ENCODE measurements at places on chromosomes 5 and 9.

DNA sequence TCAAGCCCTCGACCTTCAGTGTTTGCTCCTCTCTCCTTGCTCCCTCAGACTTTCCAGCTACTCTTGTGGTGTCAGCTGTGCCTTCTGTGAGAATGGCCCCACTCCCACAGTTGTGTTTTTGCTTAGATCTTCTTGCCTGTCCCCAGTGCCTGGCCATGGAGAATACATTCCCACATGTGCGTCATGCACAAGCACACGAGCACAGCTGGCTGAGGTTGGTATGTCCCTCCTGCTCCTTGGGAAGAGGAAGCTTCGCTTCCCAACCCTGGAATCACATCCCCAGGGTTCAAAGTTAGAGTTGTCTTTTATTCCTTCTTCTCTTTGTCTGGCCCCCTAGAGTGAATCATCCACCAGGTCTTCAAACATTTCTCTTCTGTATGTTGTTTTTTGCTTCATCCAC lies 518.6 kb downstream of the CCDC171 start:
- no peak for DNase-seq

DNA sequence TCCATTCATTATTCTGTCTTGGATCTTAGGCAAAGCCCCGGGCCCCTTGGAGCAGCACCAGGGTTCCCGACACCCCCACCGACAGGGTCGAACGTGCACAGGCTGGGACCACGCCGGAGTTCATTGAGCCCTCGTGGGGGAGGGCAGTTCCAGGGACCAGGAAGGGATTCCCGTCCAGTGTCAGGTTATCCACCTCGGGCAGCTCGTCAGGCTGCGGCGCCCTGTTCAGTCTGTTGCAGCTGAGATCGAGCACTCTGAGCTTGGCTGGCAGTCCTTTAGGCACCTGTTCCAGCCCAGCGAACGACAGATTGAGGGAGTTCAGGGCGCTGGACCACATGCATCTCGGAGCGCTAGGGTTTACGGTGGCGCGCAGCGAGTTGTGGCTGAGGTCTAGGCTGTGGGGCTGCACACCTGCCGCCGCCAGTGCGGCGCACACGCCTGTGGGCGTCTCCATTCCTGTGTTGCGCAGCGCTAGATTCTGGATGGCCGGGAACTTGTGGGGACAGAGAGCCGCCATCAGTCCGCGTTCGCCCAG lies 1.1 kb downstream of the CD14 start:
- DNase-seq, result no peak

DNA sequence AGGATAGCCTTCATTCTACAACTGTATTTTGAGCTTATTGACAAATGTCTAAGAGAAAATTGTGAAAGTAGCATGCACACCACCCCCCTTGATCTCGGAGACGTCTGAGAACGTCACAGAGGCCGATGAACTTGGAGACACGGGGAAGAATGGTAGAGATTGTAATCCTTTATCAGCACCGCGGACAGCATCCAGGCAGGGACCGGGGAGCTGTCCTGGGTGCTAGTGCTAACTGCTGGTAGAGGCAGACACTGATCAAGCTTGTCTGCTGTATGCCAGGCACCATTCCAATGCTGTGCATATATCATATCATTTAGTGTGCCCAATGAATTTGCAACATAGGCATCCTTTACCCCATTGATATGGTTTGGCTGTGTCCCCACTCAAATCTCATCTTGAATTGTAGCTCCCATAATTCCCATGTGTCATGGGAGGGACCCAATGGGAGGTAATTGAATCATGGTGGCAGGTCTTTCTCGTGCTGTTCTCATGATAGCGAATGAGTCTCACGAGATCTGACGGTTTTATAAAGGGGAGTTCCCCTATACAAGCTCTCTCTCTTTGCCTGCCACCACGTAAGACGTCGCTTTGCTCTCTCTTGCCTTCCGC lies 98.8 kb downstream of the LHX2 start:
- DNase-seq, result no peak

DNA sequence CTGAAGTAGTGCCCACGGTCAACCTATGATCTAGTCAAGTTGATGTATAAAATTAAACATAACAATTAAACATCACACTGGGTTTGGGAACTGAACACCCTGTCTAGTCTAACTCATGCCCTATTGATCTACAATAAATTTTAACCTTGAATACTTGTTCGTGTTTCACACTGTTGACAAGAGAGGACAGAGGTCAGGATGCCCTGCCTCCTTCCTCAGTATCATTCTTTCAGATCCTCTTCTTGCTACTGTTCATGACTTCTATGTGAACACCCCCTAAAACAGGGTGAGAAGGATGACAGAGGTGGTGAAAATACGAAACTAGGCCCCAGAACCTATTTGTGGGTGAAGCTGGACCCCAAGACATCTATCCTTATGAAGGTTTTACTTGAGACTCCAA lies 8.1 kb upstream of the MAT2B start:
- DNase-seq, result no peak

- no peak for DNase-seq
Observed at GRCh38 chr5:72438141-72438540, 69.1 kb downstream of the ZNF366 start.

DNA sequence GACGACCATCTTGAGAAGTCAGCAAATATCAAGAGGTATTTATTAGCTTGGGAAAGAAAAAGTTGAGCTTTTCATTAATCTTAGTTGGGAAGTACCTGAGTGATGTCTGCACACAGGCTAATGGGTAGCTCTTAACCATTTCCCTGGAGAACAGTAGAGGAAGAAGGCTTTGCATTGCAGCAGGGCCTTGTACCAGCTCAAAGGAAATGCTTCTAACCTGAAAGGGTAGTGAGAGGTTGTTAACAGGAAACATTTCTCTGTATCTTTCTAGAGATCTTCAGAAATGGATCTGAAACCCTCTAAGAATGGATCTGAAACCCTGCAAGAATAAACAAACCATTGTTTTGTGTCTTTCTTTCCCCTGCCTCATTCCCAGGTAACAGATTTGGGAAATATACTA lies 393.3 kb downstream of the PLK2 start:
- no peak for DNase-seq

GRCh38 chr9:124710766-124711165 lies 60.3 kb downstream of the NR6A1 start:
- DNase-seq, result no peak

- DNase-seq, result no peak
Observed at GRCh38 chr9:36798350-36799065, 225.8 kb downstream of the MELK start.

DNA sequence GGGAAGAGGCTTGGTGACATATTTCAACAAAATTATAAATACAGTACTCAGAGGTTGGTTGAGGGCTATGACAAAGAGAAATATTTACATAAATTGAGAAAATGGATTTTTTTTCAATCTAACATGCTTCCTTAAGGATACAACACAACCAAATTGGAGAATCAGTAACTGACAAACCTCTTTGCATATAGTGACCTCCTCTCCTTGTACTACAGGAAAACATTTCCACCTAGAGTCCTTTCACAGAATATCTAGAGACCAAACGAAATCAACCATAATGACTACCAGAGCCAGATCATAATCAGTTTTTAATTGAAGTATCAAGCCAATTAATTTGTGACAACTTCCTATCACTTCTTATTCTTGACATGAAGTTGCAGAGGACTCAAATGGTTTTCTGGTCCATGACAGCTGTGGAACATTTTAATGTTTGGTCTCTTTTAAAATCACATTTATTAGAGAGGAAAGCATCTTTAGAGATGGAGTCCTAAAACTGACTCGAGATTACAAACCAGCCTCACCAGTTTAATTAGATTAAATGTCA lies 1636.5 kb upstream of the C9orf72 start:
- DNase-seq, result no peak

All from HS-27A (cell line).